Stimulated activated CD8-positive, alpha-beta memory T cell treated with anti-CD3 and anti-CD28 coated beads, Interleukin-4, amount 100 ng/mL, for 4 hours (primary cell): ENCODE measurements at places on chromosomes 6 and 20.

GRCh38 chr6:155316419-155316818 is 2.1 kb upstream of the TFB1M start:
- DNase-seq = no peak

- no peak for DNase-seq
These were observed 964 bp downstream of the RPL10A start for GRCh38 chr6:35468980-35469750.

DNA sequence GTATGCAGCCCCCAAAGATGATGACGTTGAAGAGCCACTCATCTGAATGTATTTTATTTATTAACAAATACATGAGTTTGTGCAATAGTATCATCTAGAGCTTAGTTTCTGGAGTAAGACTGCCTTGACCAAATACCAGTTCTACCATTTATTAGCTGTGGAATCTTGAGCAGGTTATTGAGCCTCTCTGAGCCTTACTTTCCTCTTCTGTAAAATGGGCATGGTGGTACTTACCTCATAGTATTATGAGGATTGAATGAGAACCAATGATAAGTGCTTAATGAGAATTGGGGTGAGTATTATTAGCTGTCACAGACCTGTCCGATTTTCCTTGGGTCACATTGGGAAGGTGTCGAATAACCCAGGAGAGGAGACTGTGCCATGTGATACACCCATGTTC is 164.2 kb upstream of the RNF24 start:
- DNase-seq = no peak

GRCh38 chr6:139137706-139138105 is 2.8 kb downstream of the HECA start:
- DNase-seq = no peak

DNA sequence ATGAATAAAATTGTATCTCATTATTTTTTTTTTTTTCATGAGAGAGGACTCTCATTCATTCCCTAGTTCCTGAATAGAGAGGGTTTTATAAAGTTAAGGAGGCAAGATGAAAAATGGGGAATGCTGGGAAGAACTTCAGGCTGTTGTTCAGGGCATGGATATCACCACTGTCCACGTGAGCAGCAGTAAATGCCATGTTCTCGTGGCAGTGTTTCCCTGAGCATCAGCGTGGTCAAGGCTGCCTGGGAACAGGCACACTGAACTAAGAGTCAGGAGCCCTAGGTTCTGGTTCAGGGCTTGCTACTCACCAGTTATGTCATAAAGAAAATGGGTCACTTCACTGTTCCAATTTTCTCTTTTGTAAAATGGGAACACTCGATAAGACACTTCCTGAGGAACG is 93.2 kb downstream of the MAN1A1 start:
- no peak for DNase-seq

- no peak for DNase-seq
These were observed 9.8 kb downstream of the SOX4 start for GRCh38 chr6:21603082-21603952.

DNA sequence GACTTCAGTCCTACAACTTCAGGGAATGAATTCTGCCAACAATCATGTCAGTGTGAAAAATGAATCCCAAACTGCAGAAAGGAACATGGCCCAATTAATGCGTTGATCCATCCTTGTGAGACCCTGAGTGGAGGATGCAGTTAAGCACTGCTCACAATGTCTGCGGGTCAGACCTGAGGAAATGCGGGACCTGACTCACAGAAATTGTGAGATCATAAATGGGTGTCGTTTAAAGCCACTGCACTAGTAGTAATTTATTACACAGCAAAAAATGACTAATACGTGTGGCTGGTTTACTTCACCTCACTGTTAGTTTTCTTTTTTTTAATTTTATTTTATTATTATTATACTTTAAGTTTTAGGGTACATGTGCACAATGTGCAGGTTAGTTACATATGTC is 505.0 kb downstream of the PRKN start:
- no peak for DNase-seq

DNA sequence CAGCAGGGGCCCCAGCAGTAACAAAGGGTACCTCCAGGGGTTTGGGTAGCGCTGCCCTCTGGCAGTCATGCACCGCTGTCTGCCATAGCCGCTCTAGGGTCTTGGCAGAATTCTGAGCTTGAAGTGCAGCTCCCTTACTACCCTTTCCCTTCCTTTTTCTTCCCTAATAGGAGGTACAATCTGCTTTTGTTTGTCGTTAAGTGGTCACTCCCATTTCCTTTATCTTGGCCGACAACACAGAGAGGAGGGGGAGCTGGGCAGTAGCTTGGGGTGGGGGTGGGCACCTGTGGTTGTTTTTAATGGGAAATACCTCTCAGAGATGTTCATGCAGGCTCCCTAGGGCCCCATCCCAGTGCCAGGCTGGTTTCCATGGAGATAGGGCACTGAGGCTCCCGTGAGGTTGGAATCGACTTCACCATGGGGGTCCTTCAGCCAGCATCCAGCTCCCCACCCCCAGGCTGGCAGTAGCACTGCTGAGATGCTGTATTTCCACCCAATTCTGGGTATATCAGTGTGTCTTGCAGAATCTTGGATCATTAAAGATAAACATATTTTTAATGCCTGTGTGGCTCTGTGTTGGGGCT is 18.6 kb downstream of the CCDC167 start:
- no peak for DNase-seq

DNA sequence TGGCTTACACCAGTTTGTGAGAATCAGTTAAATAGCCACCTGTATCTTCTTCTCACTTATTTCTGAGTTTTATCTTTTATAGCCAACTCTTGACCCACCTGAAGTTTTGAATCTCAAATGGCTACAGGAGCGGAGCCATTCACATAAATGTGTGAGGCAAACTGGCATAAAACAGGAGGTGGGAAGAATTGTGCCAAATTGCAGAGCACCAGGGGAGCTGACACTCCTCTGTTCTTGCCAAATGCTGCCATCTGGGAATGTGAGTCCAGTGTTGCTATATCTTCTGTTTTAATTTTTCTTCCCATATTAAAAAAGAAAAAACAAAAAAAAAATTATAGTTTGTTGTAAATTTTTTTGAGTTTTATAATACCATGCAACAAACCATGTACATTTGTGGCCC is 17.0 kb upstream of the RNF146 start:
- DNase-seq = no peak

DNA sequence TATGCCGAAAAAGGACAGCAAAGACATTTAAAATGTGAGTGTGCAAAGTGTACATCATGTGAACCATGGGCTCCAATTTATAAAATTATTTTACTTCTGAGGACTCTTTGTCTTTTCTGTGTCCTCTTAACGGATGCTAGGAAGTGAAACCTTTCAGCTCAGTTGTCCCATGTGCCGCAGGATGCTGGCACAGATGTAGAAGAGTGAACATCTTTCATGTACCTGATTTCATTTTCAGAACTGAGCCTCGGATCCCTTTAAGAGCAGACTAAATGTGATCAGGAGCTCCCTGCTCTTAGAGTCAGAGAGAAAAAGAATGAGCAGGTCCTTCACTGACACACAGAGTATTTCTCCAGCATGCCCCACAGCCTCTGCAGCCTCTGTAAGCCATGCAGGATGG is 27.6 kb upstream of the FUCA2 start:
- DNase-seq = no peak

GRCh38 chr6:159572439-159573110 is 120.5 kb downstream of the SOD2 start:
- no peak for DNase-seq

GRCh38 chr6:53635322-53635721 is 30.2 kb downstream of the KLHL31 start:
- no peak for DNase-seq

DNA sequence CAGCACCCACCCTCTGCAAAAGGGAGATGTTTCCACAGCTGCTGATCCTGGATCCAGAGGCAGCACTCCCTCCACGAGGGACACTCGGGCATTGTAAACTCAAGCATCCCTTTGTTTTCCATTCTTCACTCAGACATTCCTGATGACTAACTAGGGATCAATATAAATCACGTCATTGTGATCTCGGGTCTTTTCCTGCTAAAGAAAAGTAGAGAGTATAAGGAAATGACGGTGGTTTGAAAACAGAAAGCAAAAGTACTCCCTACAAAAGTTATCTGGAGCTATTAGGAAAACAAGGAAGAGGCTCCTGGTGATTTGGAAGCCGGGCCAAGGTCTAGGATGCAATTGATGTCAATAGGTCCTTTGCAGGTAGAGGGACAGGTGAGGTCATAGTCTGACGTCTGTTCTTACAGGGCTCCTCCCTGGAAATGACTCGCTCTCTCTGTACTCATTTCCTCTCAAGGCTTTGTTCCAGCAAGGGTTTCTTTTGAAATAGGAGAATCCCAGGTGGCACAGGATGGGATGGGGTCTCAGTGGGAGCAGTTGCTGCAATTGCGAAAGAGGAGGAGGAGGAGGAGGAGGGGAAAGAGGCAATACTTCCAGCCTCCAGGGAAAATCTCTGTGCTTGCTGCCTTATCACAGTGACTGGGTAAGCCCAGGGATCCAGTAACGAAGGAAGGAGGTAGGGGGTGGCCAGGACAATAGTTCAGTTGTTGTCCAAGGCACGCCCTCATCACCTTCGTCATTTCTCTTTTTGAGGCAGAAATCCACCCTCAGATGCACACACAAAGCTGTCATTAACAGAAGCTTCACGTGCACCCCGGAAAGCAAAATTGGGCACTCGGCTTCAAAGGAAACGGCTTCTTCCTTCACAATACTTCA is 222.8 kb downstream of the LY86 start:
- no peak for DNase-seq

GRCh38 chr20:53621482-53622246 is 28.0 kb upstream of the ZNF217 start:
- DNase-seq = no peak

DNA sequence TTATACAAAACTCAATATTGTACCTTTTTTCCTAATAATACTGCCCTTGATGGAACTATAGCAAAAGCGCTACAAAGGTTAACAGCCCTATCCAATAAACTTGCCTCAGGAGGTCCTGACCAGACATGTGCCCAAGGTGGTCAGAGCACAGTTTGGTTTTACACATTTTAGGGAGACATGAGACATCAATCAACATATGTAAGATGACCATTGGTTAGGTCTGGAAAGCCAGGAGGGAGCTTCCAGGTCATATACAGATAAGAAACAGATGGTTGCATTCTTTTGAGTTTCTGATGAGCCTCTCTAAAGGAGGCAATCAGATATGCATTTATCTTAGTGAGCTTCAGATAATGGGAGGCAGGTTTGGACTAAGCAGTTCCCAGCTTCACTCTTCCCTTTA is 91.6 kb downstream of the PLG start:
- no peak for DNase-seq

- DNase-seq = no peak
These were observed 241.9 kb upstream of the ZFP64 start for GRCh38 chr20:52433326-52434040.

DNA sequence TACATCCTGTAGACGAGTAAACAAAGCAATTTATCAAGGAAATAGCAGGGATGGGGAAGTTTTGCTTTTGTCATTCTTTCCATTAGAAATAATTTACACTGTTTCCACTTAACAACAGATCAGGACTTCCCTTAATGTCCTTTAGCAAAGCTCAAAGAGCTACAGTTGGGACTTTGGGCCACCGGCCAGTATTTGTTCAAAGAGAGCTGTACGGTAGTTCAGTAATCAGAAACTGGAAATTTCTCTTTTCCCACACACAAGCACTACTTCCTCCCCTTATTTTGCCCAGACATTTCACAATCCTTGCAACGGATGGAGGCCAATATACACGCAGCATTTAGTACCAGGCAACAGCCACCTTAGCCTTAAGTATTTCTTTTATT is 12.1 kb upstream of the HINT3 start:
- no peak for DNase-seq

GRCh38 chr6:138673346-138674014 is 100.1 kb upstream of the CCDC28A start:
- no peak for DNase-seq

- DNase-seq = no peak
These were observed 40.4 kb downstream of the SPDEF start for GRCh38 chr6:34515473-34516387.

- DNase-seq = no peak
These were observed 107.3 kb downstream of the SYCP2 start for GRCh38 chr20:59825944-59826759.

DNA sequence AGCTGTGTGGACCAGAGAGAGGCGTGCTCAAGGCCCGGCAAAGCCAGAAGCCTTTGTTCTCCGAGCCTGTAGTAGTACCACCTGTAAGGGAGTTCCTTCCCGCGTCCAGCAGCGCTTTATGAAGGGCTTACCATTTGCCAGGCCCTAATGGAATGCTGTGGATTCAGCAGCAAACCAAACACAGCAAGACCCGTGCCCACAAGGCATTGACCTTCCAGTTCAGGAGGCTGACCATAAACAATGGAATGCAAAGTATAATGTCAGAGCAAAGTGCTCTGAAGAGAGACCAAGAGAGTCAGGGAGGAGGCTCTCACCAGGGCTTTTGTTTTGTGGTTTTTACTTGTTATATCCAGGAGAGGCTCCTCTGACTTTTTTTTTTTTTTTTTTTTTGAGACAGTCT is 209.8 kb downstream of the ZMYND8 start:
- DNase-seq = no peak

- DNase-seq = no peak
These were observed 136.5 kb upstream of the ECI2 start for GRCh38 chr6:4271761-4272470.

DNA sequence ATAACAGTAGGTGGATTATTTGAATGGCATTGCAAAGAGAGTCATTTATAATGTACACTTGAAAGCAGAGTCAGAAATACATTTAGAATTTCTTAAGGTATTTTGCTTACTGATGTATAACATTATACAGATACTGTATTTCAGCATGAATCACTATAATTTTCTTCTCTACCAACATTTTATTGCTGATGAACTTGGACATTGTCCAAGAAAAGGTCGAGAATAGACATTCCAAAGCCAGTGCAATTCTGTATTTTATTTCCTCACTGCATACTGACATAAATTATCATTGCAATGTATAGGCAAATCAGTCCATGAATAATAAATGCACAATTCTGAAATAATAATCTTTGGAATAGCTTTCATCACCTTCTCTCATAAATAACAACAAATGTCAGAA is 1420.0 kb upstream of the EYS start:
- no peak for DNase-seq

DNA sequence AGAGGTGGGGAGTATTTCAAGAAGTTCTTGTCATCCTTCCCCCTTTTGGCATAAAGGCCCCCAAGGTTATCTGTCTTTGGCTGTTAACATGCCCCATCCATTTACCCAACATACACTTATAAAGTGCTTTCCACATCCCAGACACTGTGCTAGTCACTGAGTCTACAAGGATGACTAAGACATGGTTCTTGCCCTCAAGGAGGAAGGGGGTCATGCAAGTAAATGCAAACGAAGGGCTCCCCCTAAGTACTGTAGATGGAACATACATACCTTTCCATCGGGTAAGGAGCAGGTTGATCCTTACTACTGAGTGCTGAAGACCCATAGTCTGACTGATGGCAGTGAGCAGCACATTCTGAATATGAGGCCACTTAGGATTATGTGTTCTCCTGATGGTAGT is 38.3 kb downstream of the HECA start:
- DNase-seq = no peak
